ENCODE measurements at places on chromosomes 5 and 9.
A peak's percentile ranks its signal among the peaks of the same experiment; 100 is the strongest.

GRCh38 chr5:6713274-6714225, at the start of gene TENT4A:
Gene TENT4A, plus strand, starts transcription at chr5:6713432. Its CDS starts 552 bp downstream, at chr5:6713984.
- peak; percentile 36 for DNase-seq

- DNase-seq: no peak
These were observed 181.7 kb upstream of the SLC30A5 start for GRCh38 chr5:68911840-68912690.

DNA sequence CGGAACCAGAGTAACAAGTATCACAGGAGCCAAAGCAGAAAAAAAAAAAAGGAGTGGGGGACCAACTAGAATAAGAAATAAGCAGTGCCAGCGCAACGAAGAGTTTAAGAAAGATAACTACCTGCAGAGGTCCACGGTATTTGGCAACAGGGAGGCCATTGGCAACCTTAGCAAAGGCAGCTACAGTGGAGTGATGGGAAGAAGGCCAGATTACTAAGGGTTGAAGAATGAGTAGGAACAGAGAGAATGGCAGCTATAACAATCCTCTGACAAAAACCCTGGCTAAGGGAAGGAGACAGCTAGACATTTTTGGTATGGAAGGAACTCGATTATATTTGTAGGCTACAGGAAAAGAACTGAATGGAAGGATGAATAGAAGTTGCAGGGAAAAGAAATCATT, 93.4 kb upstream of the DMAC1 start:
- DNase-seq: no peak

GRCh38 chr5:50606179-50606578, 60.3 kb upstream of the PARP8 start:
- DNase-seq: no peak

- DNase-seq: no peak
These were observed 22.1 kb upstream of the MARCHF6 start for GRCh38 chr5:10331341-10331796.

DNA sequence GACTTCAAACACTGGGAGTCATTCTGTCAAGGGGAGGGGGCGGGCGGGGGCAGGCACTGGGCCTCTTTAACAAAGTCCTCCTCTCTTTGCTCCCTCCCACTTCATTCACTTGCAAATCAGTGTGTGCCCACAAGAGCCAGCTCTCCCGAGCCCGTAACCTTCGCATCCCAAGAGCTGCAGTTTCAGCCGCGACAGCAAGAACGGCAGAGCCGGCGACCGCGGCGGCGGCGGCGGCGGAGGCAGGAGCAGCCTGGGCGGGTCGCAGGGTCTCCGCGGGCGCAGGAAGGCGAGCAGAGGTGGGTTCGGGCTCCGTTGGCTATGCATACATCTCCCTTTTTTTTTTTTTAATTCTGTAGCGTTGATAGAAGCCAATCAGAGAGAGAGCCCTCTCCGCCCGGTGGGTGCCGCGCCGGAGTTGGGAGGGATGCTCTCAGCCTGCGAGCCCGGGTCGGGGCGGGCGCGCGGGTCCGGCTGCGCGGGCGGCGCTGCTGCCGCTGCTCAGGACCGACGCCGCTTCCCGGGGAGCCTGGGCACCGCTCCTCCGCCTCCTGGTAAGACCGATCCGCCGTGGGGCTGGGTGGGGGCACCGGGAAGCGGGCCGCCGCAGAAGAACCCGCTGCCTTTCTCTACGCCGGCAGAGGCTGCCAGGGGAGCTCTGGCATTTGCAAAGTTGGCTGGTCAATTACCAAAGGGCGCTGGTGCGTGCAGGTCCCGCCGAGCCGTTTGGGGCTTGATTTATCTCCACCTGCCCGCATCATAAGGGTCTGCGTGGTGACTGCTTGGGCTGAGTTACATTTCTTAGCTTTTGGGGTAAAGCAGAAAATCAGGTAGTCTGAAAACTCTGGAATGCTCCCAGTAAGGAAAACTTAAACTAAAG, at the start of gene CDH6:
CDH6 (plus strand) TSS at position 96 of the 877 bp plus-strand sequence. CDS start 73,788 bp downstream, outside the sequence.
- no peak for DNase-seq

- no peak for DNase-seq
These were observed 36.9 kb downstream of the SPOCK1 start for GRCh38 chr5:137462265-137462590.

DNA sequence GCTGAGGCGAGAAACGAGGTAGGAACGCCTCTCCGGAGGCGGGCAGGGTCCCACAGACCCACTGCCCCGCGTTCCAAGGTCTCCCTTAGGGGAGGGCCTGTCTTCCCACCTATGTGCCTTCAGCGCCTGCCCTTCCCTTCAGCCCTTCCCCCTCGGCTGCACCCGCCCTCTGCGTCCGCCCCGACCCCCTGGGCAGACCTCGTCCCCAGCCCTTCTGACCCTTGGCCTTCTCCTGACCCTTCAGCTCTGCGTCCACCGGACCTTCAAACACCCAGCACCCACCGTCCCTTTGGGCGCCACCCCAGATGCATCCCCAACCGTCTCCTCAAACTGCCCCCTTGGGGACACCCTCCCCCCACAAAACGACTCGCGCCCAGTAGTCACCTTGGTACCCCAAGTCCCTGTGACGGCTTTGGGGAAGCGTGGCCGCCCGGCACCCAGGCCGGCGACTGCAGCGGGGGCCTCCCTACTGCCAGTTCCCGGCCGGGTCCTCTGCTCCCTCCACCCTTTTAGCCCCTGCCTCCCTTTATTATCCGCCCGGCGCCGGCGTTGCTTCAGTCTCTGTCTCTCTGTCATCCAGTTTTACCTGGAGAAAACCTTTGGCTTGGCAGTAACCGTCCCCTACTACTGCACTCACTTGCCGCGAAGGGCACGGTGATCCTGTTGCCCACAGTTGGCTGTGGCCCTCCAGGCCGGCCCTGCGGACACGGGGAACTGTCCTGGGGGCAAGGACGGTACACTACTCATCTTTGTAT, 421 bp downstream of the RUSC2 start:
- no peak for DNase-seq

- no peak for DNase-seq
These were observed 138.3 kb downstream of the RFK start for GRCh38 chr9:76255781-76256455.

DNA sequence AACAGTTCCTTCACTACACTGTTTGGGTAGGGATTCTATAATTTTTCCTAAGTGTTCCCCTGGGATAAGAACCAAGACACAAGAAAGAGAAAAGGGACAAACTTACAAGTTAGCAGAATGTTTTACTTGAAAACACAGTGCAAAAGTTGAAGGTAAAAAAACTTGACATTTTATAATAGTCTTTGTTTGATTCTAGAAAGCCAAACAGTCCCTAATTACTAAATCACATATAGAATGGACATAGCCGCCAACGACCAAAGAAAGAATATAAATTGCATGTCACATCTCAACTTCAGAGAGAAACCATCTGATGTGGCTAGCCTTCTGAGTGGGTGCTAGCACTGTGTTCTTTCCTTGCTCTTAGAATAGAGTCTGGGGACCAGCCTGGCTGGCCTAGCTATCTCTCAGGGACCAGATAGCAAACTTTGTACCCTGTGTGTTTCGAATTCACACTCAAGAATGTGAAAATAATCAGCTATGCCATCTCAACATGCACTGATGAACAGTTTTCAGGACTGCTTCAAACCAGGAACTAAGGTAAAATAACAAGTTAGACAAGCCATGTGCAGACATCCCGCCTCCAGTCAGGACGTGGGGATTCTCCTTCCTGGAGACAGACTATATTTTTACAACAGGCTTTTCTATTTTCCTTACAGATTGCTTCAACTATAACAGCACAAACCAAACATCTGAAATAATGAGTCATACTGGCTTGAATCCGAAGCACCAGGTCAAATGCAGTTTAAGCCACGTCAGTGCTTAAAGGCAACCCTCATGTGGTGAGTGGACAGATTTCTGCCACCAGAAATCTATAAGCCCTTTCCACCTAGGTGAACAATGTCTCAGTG, 53.7 kb downstream of the LHFPL2 start:
- no peak for DNase-seq

DNA sequence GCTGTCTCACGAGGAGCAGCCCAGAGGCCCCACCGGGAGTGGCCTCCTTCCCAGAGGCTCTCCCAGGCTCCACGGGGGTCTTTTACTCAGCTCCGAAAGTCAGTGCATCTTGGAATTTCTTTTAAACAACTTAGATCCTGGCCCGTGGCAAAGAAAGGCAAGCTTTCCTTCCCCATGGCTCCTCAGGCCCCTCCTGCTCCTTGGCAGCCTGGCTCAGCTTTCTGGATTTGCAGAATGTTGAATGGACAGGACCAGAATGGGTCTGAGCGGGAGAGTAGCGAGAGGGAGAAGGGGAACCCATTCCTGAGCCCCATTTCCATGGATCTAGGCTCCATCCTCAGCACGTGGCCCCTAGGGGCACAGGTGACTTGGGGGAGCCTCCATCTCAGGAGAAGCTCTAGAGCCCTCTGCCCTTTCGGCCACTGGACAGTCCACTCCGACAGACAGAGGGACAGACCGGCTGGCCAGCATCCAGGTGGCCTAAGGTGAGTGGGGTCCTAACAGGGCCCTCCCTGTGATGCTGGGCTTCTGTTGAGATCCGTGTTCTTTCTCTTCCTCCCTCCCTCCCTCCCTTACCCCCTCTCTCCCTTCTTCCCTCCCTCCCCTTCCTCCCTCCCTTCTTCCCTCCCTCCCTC, 173.9 kb upstream of the PPP1R26 start:
- no peak for DNase-seq

GRCh38 chr5:2172471-2172870, 289.7 kb upstream of the IRX4 start:
- no peak for DNase-seq

DNA sequence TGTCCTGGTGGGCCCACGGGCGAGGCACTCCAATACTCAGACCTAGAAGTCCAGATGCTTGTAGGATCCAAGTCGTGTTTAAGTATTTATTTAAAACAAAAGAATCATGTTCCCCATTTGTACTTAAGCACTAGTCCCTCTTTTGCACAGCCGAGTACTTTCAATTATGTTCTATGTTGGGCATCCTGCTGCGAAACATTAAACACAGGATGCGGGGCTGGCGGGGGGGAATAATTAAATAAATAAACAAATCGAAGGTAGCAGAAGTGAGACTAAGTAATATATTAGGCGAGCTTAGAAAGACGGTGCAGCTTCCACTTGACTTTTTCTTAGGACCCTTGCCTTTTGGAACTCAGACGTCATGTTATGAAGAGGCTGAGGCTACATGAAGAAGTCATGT, 1129.2 kb upstream of the ACO1 start:
- DNase-seq: no peak

DNA sequence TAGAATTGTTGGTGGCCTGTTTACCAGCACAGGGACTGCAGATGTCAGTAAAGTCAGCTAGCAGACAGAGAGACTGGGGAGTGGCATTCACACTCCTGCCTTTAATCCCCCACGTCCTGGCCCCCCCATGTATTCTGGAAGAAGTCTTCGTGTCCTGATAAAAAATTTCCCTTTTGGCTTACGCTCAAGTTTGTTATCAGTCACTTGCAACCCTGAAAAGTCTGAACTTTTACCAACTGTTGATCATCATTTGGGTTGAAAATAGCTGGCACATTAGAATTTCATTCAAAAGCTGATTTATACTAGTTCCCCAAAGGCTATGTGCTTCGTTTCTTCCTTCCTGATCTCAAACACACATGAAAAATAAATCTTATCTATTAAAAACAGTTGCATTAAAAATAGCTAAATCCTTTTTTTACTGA, 5.8 kb upstream of the CRHBP start:
- DNase-seq: no peak

DNA sequence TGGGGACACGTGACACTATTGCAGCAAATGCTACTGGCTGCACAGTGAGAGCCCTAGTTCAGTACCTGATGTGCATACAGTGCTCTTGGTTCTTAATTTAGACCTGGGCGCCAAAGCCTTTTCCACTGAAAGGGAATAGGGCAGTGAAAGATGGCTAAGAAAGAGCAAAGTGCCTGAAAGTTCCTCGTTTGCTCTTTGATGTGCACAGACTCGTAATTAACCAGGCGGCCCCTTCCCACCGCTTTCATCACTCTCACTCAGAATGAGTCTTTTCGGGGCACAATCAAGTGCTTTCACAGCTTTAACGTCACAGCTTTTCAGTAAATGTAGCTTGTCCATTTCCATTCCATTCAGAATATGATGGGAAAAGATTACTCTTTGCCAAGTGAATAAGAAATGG, 116.6 kb upstream of the ADRA1B start:
- no peak for DNase-seq

GRCh38 chr5:41772056-41772455, 98.2 kb downstream of the OXCT1 start:
- no peak for DNase-seq

DNA sequence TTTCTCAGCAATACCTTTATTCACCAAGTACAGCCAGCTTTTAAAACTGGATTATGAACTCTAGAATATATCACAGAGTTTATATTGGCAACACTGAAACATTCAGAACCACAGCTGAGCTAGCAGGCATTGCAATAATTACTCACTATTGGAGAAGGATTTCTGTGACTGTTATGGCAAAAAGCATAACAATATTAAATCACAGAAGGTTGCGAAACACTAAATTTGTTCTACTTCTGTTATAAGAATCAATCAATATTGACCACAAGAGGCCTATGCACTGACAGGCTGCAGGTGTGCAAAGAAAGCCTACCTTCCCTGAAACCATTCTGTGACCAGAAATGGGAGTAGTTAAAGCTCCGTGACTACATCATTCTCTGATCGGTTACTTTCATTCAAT, 59.2 kb downstream of the AP3B1 start:
- no peak for DNase-seq

DNA sequence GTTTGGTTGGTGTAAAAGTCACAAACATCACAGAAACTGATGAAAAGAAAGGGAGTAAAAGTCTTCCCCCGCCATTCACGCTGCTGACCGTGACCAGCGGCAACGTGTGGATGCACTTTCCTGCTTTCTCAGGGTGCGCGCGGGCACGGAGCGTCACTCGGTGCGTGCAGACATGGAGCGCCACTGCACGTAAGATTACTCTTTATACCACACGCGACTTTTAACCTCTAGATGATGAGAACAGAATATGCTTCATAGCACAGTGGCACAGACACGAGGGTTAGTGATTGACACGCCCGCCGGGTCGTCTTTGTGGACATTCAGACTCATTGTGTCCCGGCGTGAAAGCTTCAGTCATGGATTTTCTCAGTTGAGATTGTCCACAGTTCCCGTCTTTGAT, 15.7 kb downstream of the CEP72 start:
- no peak for DNase-seq
